ENCODE measurements at places on chromosomes 13 and 19.

- no peak for DNase-seq
Measured at GRCh38 chr13:46596466-46596865, 43.5 kb downstream of the LRCH1 start.

DNA sequence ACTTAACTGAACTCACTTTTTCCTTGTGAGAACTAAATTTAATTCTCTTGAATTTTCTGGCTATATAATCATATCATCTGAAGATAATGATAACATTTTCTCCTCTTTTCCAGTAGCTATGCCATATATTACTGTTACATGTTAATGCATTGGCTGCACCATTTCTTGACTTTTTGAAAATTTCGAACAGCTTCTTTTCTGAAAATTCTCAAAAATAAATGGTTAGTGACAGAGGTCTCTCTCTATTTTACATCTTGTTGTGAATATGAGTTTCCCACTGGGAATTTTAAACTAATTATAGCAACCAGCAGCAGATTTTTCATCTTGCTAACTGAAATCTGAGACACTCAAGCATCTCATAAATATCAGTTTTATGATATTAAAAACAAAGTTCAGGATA, 30.6 kb downstream of the MBNL2 start:
- no peak for DNase-seq

- DNase-seq = no peak
Measured at GRCh38 chr19:49440439-49441209, 703 bp downstream of the SLC17A7 start.

- no peak for DNase-seq
Measured at GRCh38 chr13:88246239-88246638, 575.1 kb downstream of the SLITRK5 start.

DNA sequence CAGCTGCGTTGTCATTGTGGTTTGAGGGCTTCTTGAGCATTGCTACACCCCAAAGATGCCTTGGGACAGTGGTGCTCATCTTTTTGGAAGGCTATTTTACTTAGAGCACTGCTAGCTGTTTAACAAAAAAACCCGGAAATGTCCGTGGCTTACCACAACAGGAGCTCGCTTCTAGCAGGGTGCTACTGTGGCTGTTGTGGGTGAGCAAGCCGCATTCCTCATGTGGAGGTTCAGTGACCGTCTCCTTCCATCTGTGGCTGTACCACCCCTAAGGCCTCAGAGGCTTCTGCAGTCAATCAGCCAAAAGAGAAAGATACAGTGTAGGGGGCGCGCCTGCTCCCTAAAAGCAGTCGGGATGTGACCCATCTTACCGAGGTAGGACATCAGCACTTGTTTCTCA, 1004.2 kb downstream of the UQCRFS1 start:
- no peak for DNase-seq

- DNase-seq = no peak
Measured at GRCh38 chr13:40402931-40403431, 263.5 kb downstream of the FOXO1 start.

GRCh38 chr19:33659835-33660234, 38.1 kb downstream of the CHST8 start:
- DNase-seq = no peak

- no peak for DNase-seq
Measured at GRCh38 chr19:37309834-37310575, 60.9 kb upstream of the ZNF527 start.

All from NCI-H1930 (cell line).